ENCODE measurements at places on chromosomes 2 and 18.

GRCh38 chr2:51006641-51007040 is 25.3 kb downstream of the NRXN1 start:
- no peak for DNase-seq

DNA sequence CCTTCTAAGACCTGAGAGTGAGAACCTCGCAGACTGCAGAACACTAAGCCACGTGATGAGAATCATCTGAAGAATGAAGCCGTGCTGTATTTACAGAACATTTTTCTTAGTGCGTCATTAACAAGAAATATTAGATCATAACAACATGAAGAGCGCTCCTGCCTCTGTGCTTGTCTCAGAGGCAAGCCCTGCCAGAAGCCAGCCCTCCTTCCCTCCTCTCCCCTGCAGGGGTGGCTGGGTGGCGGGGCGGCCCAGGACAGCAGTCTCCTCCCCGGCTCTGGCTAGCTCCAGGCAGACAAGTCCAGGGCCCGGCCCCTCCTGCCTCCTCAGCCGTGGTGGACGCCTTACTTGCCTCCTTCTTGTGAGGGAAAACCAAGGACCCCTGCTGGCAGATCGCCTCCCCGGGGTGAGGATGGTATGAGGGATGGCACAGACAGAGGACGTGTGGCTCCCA is 262.7 kb downstream of the TWIST2 start:
- DNase-seq = no peak

DNA sequence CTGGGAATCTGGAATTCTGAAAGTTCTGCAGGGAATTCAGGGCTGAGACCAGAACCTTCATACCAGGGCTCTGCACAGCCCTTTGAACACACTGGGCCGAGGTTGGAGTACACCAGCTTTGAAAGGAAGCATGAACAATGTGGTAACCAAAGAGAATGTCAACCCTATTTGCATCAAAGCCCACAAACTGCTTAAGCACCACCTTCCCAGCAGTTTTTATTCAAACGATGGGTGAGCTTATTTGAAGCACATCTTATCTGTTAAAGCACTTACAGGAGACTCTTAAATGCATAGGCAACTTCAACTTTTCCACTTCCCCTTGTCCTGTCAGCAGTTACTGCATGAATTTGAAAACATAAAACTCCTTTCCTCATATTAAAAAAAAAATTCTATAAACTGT is 96.6 kb downstream of the TXNL1 start:
- no peak for DNase-seq

DNA sequence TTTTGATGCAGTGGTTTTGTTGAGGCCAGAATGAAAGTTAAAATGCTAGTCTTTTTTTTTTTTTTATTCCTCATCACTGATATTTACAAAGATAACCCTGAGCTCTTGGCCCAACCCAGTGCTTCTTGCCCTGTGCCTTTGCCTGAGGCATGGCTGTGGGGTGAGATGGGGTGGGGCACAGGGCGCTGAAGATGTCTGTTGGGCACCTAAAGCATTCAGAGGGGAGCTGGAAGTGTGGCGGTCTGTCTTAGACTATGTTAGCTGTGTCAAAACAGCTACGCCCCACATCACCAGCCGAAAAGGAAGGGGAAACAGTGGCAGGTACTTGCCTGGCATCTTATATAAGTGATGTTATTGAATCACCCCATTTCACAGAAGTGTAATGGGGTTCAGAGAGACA is 20.7 kb downstream of the TOGARAM2 start:
- no peak for DNase-seq

DNA sequence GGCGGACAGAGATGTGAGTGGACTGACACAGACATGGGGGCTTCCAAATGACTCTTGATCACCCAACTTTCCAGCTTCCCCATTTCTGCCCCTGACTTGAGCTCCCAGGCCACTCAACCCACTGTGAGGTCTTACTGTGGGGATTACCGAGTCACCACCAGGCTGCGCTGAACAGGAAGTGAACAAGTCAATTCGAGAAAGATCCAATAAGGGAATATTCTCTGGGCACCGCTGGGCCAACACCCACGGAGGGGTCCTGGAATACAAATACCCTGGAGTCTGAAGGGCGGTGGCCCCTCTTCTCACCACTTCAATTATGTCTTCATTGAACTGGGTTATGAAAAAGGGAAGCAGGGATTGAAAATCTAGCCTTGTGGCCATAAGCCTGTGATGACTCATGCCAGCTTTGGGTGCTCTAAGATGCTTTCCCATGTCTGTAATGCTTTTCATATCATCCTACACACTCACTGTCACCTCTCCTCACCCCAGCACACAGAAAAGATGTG is 37.7 kb downstream of the BCL11A start:
- no peak for DNase-seq

Measured in NCI-H2107 (cell line).